NB4 (cell line): ENCODE measurements at places on chromosomes 12 and 14.

- DNase-seq, result peak; percentile 18
Measured at GRCh38 chr12:106601031-106601430, 18.2 kb downstream of the RFX4 start.

- DNase-seq, result no peak
Measured at GRCh38 chr12:102891756-102892155, 25.3 kb downstream of the PAH start.

DNA sequence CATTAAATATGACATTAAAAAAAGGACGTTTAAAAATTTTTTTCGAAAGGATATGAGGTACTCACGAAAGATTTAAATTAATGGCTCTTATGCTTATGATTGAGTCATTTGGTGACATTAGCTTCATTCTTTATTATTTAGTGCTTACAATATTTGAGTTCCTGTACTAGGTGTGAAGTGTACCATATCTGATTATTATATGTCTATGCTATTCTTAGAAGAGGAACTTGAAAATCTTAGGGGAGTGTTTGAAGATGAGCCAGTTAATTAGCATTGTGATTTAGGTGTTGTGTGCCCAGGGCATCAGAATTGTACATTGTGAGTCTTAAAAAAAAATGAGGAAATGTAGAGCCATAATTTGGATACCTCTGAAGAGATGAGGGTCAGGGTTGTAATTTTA lies 118.6 kb downstream of the FUT8 start:
- DNase-seq, result no peak

- DNase-seq, result no peak
Measured at GRCh38 chr12:82357845-82358199, 365 bp downstream of the CCDC59 start.

- no peak for DNase-seq
Measured at GRCh38 chr14:100825713-100826331, at the start of gene MEG3. MEG3 (plus strand) TSS chr14:100826118.

GRCh38 chr12:56695327-56696101 lies 7.4 kb upstream of the PTGES3 start:
- DNase-seq, result no peak
